ENCODE measurements at places on chromosomes 1 and 21.
A peak's percentile ranks its signal among the peaks of the same experiment; 100 is the strongest.

DNA sequence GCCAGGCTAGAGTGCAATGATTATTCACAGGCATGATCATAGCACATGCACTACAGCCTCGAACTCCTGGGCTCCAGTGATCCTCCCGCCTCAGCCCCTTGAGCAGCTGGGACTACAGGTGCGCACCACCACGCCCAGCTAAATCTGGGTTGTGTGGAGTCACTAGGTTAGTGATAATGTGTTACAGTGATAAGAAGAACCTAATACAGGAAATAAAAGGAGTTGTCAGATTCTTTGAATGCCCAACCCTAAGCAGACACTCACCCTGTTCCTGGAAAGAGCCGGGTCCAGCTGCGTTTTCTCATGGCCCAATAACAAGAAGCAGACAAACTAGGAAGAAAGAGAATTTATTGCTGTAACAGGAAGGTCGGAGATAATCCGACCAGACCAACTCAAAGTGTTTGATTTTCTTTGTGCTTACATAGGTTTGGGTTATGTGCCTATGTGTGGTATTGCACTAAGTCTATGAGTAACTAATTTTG, 8.8 kb downstream of the IFNGR2 start:
- DNase-seq = no peak

DNA sequence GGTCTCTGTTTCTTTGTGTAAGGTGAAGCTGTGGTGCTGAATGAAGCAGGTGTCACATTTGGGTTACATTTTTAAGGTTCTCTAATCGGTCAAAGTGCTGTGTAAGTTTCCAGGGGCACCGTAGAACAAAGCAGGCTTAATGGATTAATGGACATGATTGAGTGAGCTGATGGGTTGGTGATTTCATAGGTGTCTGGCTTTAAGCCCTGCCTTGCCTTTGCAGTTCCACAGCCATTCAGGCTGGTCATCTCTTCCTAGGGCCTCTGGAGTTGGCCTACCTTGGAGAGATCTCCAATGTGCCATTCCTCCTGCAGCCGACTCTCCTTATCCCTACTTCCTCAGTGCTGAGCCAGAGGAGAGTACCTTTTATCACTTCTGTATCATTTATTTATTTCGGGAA, 15.2 kb downstream of the GALNT2 start:
- DNase-seq = no peak

DNA sequence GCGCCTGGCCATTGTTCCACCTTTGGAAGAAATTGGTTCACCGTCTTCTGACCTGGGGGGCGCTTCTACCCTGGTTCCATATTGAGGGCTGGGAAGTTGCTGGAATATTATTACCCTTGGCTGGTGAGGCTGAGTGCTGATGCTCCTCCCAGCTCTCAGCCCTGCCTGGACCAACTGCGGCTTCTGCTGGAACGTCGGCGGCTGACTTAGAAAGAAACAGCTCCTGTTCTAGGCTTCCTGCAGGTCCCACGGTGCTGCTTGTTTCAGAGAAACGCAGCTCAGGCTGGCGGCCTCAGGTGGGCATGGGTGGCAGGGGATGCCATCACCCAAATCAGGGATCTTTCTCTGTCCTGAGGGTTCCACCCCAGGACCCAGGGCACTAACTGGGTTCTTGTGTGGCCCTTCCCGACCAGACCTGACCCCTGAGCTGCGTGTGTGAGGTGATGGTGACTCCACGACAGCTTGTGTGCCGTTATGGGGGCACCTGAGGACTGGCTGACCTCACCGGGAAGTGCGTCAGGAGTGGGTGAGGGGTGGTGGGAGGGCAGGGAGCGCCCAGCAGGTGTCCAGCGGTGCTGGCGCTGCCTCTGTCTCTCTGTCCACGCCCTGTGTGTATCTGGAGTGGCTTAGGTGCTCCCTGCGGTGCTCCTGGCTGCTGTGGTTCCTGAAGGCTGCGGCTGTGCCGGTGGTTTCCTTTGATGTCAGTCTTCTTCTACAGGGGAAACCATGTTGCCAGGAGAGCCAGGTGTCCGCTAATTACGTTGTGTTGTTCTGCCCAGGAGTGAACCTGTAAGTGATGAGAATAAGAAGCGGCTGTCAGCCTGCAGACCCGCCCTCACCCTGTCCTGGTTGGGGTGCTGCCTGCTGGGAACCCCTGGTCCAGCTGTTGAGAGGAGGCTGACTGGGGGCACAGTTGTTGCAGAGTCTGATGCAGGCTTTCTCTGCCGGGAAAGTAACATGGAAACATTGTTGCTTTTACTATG, 8.9 kb downstream of the SKI start:
- peak; percentile 15 for DNase-seq

- DNase-seq = no peak
Observed at GRCh38 chr1:90963651-90964050, 58.2 kb downstream of the ZNF644 start.

GRCh38 chr1:80085067-80085466, 1078.5 kb upstream of the ADGRL4 start:
- no peak for DNase-seq

DNA sequence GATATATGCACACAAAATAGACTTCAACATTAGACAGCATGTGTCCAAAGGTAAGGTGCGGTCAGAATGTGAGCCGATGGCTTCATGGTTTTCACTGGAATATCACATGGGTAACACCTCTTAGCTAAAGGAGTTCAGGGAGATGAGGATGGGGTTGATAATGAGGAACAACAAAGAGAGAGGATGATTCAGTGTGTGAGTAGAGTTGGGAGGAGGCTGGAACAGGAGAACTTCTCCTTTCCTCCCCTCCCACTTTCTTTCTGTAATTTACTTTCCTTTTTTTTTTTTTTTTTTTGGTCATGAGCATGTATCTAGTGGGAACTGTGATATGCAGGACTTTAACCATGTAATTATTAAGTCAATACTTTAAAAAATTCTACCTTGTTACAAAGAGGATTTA, 99.4 kb downstream of the FASLG start:
- DNase-seq = no peak

GRCh38 chr1:185787238-185787637, 53.0 kb downstream of the HMCN1 start:
- no peak for DNase-seq

DNA sequence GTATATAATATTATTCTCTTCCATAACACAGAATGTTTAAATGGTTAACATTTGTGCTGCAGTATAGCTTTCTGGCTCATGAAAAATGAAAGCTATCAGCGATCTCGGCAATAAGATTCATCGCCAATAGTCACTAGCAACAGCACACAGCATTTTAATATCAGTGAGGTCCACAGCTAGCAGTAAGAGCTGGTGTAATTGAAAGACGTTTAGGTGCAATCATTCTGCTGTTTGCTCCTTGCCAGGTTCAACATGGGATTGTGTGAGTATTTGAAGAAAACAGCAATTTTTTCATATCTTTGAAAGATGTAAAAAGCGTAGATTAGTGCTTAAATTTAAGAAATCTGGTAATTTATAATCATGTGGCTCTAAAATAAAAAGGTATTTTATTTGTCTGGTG, 20.1 kb downstream of the PRKACB start:
- no peak for DNase-seq

- DNase-seq = no peak
Observed at GRCh38 chr1:170808216-170808885, 127.0 kb upstream of the MROH9 start.

GRCh38 chr1:202811296-202812175, 782 bp downstream of the PCAT6 start:
- DNase-seq = peak; percentile 59

DNA sequence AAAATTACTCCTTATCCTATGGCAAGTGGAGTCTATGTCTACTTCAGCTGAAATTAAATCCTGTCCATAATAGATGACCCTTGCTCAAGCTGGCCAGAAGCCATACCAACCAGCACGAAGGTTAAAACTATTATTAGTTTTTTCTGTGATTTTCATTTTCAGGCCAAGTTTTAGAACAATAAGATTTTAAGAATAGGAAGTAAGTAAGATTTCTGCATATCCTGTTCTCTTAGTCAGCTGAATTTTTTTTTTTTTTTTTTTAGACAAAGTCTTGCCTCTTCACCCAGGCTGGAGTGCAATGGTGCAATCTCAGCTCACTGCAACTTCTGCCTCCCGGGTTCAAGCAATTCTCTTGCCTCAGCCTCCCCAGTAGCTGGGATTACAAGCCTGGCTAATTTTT, 6.1 kb upstream of the RBP7 start:
- no peak for DNase-seq

- no peak for DNase-seq
Observed at GRCh38 chr1:23529146-23530086, 1.6 kb downstream of the E2F2 start.

- DNase-seq = no peak
Observed at GRCh38 chr1:147052143-147052542, 114.0 kb downstream of the NBPF12 start.

GRCh38 chr1:30818568-30819243, 61.1 kb upstream of the LAPTM5 start:
- DNase-seq = no peak
